ENCODE measurements at places on chromosomes 2 and 18.

DNA sequence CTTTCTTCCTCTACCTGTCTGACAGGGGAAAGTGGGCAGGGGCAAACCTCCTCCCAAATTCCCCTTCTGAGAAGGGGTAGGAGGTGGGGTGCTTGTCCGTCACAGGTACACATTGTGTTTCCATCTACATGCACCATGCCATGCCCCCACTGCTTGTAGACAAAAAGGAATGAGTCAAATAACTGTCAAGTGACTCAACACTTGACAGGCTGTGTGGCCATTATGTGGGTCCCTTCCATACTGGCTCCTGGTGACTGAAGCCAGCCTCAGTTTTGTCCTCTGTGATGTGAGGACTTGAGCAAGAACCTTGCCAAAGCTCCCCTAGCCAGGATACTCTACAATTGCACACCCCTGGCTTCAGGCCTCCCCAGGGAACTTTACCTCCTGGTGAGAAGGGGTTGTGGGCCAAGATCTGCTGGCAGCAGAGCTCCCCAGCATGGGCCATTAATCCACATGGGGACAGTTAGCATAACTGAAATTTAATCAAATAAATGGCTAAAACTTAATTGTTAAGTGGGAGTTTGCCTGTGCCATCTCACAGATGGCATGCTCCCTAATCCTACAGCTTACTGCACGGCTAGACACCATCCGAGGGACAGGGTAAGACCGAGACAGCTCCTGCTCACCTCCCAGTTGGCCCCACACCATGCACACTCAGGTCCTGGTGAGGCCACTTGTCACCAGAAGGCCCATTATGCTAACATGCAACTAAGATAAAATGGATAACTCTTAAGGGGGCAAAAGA is 140.2 kb downstream of the BCL11A start:
- no peak for DNase-seq

- peak; percentile 59 for DNase-seq
Observed at GRCh38 chr2:239252801-239253200, 148.0 kb downstream of the HDAC4 start.

GRCh38 chr2:217799563-217800432 is 203.0 kb downstream of the TNS1 start:
- no peak for DNase-seq

GRCh38 chr2:239611222-239611795 is 210.5 kb upstream of the HDAC4 start:
- DNase-seq = no peak

DNA sequence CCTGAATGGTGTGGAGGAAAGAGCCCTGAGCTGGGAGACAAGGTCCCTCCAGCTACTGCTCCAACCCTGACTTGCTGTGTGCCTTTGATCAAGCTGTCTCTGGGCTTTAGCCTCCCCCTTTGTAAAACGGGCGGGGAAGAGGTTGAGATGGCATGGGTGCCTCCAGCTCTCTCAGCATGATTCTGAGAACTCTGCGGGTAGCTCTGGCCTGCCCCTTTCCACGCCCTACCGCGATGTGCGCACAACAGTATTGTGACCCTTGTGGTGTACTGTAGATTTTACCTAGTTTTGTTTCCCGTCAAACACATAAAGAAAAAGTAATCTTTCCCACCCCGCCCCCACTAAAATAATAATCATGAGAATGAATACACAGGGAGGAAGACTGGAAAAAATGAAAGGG is 5.3 kb downstream of the CD8A start:
- DNase-seq = no peak

DNA sequence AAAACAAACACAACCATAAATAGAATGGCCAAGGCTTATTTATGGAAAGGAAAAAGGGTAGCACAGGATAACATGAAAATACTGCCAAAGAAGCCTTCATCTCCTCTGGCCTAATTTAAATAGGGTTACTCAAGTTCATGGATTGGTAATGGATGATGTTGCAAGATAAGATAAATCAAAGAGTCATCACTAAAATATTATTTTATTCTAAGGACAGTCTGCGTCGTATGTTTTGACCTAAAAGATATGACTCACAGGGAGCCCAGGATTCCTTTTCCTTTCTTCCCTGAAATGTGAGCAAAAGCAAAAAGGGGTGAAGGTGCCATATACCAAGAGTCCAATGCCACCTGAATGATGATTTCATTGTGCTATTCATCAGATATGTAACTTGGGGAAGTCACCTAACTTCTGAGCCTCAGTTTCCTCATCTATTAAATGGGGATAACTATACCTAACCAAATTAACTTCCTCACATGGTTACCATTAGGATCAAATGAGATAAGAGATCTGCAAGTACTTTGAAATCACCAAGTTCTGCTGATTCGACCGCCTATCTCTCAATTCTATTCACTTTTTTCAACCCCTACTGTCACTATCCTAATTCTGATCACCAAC is 137.7 kb downstream of the THADA start:
- DNase-seq = peak; percentile 46

GRCh38 chr2:61647044-61647443 is 108.9 kb upstream of the XPO1 start:
- no peak for DNase-seq

DNA sequence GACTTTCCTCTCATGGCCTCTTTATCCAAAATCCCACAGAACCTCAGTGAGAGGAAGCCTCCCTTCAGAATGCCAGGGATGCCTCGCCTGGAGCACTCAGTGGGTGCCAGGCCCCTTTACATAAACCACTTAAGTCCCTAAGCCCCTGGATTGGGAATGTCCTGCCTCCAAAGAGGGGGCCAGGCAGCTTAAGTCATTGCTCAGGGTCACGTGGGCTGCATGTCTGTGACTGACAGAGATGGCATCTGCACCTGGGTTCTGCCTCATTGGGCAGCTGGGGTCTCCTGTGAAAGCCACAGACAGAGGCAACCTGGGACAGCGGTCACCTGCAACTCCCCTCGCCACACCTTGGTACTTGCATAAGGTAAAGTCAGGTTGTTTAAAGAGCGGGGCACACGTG is 93.5 kb downstream of the MYT1L start:
- no peak for DNase-seq

DNA sequence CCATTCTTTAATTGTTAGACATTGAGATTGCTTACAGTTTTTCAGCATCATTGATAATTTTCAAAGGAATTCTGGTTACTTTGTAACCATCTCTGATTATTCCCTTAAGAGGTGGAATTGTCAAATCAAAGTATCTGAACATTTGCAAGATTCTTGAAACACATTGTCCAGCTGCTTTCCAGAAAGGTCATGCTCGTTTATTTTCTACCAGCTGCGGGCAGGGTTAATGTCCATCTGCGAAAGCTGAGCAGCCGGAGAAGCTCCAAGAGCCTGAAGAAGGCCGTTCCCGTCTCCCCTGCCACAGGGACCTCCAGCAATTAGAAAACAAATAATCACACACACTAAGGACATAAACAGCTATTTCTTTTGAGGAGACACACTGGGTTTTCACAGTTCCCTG is 76.1 kb upstream of the TXNDC2 start:
- DNase-seq = no peak

GRCh38 chr2:109311771-109312170 is 182.8 kb downstream of the SH3RF3 start:
- DNase-seq = peak; percentile 28

DNA sequence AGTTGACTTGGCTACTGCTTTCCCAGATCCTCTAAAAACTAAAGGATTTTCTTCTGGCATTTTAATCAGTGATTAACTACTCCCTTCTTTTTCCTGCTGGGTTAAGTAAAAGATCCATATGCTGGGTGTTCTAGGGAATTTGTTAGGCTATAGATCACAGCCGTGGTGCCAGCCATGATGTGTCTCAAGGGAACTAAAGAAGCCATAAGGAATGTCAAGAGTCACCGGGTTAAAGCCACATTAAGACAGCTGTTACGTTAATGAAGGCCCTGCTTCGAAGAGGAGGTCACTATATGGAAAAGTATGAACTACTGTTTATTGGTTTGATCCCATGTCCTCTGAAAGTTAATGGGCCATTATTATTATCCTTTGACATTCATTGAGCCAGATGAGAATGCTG is 70.7 kb downstream of the PAX3 start:
- no peak for DNase-seq

Data from AG08395 (cell line).